ENCODE measurements at places on chromosomes 13 and 19. TPM values are rescaled to one million over a fixed set of nuclear protein-coding genes. Genes with fewer than 3 reads are reported as not detected.

The ZNF304 gene
- 12.5 TPM for polyA plus RNA-seq

The MCEMP1 gene
- not detected for polyA plus RNA-seq

The SLC25A41 gene
- not detected for polyA plus RNA-seq

- DNase-seq = no peak
Observed at GRCh38 chr13:94480672-94481145, 1.2 kb upstream of the DCT start.

DNA sequence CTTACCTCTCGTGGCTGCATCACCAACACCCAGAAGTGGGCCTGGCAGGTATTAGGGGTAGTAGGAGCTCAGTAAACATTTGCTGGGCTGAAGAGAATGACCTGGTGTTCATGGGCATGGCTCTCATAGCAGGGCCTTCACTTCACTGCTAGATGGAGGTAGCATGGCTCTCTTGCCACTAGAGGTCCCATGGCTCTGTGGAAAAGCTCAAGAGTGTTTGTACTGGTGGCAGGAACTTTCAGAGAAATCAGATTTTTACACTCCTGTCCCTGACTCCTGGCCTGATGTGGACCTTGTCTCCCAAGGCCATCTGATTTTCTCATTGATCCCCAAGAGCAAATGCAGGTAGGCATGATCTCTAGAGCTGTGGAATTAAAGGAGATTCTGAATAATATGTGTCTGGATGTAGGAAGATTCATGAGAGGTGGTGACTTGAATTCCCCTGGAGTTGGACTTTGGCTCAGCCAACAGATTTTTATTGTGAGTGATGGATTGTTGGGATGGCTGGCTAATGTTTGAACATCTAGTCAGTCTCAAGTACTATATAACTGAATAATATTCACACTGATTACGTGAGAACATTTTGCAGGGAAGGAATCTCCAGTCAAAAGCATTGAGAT is 5.7 kb downstream of the ZNF574 start:
- no peak for DNase-seq

- no peak for DNase-seq
Observed at GRCh38 chr13:28494778-28495537, at the start of gene FLT1. Gene FLT1 (minus strand): TSS chr13:28495128. CDS start chr13:28494843, 285 bp downstream.

Measured in ovary (tissue), 10 donors.